ENCODE measurements at places on chromosomes 1 and 21. TPM values are rescaled to one million over a fixed set of nuclear protein-coding genes. Genes with fewer than 3 reads are reported as not detected.

- DNase-seq, result no peak
Observed at GRCh38 chr1:204261746-204262505, 48.1 kb upstream of the GOLT1A start.

OR6P1 gene
- total RNA-seq, result not detected

LCE3E gene
- total RNA-seq, result not detected

IL19 gene
- not detected for total RNA-seq

Measured in activated B cell treated with CpG ODN at 0.5 μM for 24 hours (primary cell).